HFFc6 (cell line): ENCODE measurements at places on chromosomes 3 and 15. TPM values are rescaled to one million over a fixed set of nuclear protein-coding genes. Genes with fewer than 3 reads are reported as not detected.

DNA sequence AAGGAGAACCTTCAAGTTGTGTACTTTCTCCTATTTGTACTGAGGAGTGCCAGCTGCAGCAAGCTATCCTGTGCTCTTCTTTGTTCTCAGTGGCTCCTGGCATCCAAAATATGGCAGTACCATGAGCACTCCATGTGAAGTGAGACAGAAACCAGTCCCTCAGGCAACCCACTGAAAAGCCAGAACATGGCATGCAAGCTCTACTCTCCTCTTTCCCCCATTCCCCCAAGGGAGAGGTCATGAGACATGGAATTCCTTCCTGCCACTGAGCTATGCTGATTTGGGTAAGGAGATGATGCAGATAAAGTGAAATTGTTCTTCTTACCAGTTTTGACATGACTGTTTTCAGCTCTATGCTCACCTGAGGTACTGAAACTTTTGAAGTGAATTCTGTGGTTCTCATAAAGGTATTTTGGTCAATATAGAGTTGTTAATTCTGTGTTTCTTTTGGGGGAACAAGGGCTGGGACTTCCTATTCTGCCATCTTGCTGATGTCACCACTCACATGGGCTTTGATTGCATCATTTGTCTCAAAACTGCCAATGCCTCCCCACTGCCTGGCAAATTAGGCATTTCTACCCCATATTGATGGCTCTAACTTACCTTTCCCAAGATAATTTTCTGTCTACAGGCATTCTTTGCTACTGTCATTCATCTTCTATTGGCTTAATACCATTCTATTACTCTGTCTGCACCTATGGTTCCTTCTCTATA is 22.8 kb upstream of the CEP152 start:
- DNase-seq: no peak

DNA sequence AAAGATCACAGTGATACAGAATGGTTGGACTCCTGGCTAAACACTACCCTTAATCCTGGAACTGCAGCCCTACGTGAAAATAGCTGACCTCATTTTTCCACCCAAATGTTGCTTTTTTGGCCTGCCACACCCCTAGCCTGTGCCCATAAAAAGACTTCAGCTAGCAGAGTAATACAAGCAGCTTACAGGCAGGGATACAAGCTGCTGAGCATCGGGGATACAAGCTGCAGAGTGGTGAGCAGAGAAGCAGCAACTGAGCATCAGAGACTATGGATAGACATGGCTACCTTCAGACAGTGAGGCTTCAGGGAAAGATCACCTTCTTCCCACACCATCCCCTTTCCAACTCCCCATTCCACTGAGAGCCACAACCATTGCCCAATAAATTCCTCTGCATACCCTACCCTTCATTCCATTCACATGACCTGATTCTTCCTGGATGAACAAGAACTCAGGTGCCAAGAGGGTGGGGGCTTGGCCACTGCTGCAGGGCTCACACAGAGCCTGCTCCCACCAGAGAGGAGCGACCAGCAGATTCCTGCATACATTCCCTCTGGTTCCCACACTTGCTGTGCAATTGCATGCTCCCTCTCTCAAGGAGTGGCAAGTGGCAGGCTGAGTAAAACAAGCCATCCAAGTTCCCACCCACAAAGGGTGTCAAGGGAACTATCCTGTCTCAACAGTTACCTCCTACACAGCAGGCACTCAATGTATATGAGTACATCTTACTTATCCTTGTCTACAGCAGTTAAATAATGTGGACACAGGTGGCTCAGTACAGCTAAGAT is 217.5 kb downstream of the ALCAM start:
- peak; percentile 16 for DNase-seq

- peak; percentile 31 for DNase-seq
Observed at GRCh38 chr3:67531181-67532101, 123.0 kb downstream of the SUCLG2 start.

DNA sequence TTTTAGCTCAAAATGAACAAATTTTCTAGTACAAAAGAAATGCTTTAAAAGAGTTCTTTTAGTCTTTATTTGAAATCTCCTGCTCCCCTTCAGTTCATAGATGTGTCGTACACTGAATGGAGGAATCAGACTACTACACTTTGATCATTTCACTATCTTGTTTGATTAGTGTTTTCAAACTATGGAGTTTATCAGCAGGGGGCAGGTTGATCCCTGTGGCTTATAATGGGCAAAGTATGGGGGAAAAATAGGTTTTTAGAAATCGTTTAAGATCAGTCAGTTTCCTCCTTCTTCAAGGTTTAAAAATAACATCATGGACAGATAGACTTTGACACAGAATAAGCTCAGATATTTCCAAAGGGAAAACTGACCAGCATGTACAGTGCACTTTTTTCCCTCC is 701.7 kb downstream of the CADM2 start:
- DNase-seq: no peak

The OR5K2 gene
- total RNA-seq: not detected in 3 replicates

The SUSD5 gene
- 0.27 to 0.43 TPM (median 0.39 TPM) in 3 replicates for total RNA-seq

The SNX22 gene
- total RNA-seq: 0.16 TPM in 1 of 3 replicates, not detected in the others

DNA sequence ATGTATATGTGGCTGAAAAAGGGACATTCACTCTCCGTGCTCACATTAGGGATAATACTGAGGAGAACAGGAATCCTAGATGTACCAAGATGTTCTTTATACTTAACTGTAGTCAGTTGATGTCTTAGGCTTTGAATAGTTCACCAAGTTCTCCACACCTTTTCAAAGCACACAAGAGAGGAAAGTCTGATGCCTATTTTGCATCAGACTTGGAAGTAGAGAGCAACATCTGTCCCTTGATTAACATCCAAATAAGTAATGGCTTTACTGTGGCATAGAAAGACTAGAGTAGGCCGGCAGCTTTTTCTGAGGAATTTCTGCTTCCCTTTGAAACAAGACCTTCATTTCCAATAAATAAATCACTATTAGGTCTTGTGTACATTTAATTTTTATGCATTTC is 34.0 kb downstream of the PIGB start:
- DNase-seq: no peak

DNA sequence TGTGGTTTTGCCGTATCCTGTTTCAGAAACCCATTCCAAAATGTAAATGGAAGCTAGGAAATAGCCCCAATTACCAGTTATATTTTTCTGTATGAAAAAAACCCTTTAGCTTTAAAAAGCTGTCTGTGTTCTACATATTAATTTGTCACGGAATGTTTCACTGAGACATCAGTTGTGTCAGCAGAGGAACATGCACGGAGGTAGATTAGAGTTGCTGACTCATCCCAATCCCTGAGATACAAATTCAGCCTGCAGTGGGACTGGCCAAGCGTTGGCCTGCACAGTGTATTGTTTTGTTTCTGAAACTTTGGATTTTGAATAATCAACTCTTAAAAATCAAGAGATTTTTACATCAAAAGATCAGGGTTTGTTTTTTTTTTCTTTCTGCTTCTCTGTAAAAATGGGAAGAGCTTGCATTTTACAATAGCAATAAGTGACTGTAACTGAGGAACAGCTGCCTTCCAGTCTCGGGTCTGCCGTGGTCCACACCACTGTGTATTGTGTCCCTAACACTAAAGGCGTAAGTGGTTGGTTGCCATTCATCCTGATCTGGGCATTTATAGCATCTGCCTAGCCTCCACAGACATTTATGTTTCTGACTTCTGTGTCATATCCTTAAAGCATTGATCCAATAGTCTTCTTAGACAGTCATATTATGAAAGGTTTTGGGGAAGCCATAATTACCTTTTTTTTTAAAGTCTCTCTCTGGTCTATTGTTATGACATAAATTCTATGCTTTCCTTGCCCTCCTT is 218.1 kb downstream of the ADAMTSL3 start:
- DNase-seq: no peak

The HYKK gene
- 3.7 to 5.2 TPM (median 4.2 TPM) in 3 replicates for total RNA-seq

GRCh38 chr3:116001151-116001621 is 377.9 kb downstream of the GAP43 start:
- DNase-seq: peak; percentile 28

The ARHGAP11A gene
- total RNA-seq: 35.4 and 95.0 TPM in 2 replicates

The PPM1L gene
- total RNA-seq: 1.4 to 1.6 TPM (median 1.5 TPM) in 3 replicates

DNA sequence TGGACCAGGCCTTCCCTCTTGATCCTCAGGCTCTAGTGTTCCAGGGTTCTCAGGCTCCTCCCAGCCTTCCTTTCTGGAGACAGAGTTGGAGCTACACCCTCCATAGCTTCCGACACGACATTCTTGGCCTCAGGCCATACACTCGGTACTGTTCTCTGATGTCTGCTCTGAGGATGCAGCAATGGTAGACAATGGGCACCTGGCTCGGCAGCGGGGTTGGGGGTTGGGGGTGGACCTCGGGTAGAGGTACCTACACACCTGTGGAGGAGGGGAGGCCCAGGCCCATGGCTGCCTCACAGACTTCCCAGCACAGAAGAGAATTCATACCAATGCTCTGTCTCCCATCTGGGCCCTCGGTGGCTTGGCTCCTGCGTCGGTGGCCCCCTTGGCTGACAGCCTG is 21.4 kb downstream of the CCDC13 start:
- DNase-seq: no peak

GRCh38 chr3:54026543-54026942 is 95.8 kb upstream of the CACNA2D3 start:
- DNase-seq: no peak

The LACTB gene
- 37.5 to 44.2 TPM (median 41.1 TPM) in 3 replicates for total RNA-seq

DNA sequence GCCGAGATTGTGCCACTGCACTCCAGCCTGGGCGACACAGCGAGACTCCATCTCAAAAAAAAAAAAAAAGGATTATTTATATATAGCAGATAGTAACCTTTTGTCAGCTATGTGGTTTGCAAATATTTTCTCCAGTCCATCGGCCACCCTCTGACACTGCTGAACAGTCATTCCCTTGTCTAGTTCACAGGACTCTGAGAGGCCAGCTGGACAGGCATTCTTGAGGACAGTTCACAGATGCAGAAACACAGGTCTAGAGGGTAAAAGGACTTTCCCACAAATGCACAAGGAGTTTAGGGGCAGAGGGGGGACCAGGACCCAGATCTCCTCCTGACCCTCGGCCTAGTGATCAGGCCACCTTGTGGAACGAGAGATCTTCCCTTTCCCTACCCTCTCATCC is 7.5 kb upstream of the TMEM40 start:
- DNase-seq: no peak

The WNT7A gene
- total RNA-seq: not detected in 3 replicates

The SLC28A1 gene
- not detected in 3 replicates for total RNA-seq

The SAXO2 gene
- total RNA-seq: 0.92 to 1.4 TPM (median 1.0 TPM) in 3 replicates

The C2CD4B gene
- not detected in 3 replicates for total RNA-seq

DNA sequence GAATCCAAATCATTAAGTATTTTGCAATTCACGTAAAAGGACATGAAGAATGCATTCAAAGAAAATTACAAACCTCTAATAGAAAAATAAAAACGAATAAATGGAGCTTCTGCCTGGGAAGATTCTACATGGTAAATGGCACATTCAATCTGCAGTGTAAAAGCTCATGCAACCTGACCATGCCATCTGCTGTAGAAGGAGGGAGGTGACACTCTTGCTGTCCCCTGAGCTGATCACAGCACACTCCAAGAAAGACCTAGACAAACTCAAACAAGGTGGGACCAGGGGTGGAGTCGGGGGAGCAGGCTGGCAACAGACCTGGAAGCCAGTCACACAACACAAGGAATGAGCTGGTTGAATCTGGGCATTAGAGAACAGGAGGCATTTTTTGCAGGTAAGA is 101.8 kb downstream of the BDH1 start:
- DNase-seq: peak; percentile 37

DNA sequence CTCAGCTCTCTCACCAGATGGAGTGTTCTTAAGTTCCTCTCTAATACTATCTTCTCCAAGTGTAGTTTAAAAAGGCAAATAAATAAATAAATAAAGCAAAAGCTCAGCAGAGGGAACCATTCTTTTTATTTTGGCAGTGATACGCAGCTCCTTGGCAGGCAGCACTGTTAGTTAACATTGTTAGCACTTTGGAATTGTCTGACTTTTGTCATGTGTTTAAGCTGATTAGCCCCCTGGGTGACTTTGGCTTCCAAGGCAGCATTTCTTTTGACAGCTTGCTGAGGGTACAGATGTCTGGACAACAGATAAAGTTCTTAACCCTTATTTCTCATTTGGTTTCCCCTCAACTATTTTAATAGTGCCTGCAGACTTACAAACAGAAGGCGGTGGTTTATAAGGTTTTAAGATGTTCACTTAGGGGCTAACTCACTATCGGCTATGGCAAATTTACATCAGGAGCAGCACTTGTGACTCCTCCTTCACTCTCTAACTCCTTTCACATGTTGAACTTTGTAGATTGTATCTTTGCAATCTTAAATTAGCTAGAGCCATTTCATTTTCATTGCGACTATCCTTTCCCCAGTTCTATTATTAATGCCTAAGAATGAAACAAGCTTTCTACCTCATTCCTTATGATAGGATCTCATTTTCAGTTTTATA is 213.4 kb downstream of the ZBBX start:
- DNase-seq: no peak

- no peak for DNase-seq
Observed at GRCh38 chr3:48463703-48464102, 17.2 kb downstream of the ATRIP start.

- no peak for DNase-seq
Observed at GRCh38 chr3:166125179-166125578, 288.0 kb upstream of the BCHE start.

DNA sequence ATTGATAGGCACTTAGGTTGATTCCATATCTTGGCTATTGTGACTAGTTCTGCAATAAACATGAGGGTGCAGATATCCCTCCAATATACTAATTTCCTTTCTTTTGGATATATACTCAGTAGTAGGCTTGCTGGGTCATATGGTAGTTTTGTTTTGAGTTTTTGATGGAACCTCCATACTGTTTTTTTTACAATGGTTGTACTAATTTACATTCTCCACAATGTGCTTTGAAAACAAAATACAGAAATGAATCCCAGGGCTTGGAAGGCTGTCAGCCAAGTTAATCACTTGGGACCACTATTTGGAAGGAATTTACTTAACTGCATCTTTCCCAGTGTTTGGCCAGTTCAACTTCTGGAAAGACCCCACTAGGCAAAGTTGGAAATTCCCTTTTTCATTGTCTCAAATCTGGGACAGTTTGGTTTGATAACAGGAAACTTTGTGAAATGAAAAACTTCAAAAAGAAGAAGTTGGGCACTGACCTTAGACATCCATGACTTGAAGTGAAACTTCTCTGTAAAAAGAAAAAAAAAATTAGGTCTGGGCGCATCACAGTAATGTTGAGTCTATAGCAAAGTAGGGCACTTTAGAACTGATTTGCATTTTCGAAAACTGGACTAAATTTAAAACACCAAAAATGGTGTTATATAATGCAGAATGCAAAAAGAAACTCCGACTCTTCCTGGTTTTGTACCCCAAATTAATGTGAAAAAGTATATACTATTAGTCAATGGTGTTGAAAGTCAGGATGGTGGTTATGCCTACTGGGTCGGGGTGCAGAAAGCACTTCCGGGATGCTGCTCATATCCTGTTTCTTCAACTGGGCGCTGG is 6.0 kb downstream of the CTSH start:
- DNase-seq: no peak
